ENCODE measurements at places on chromosomes 16 and 17. TPM values are rescaled to one million over a fixed set of nuclear protein-coding genes. Genes with fewer than 3 reads are reported as not detected.

Gene AGRP
- not detected for total RNA-seq

Gene HNF1B
- total RNA-seq = 21.9 TPM

Gene CCDC78
- 1.9 TPM for total RNA-seq

Gene WBP2
- 69.2 TPM for total RNA-seq

Gene CALB2
- 0.12 TPM for total RNA-seq

Gene ADAM11
- total RNA-seq = 0.36 TPM
